GF-D8 (cell line): ENCODE measurements at places on chromosomes 7 and 10.

- no peak for DNase-seq
Observed at GRCh38 chr7:101362334-101363195, at the start of gene COL26A1. Gene COL26A1, plus strand, starts transcription at chr7:101362875. Its CDS starts 158 bp downstream, at chr7:101363033.

DNA sequence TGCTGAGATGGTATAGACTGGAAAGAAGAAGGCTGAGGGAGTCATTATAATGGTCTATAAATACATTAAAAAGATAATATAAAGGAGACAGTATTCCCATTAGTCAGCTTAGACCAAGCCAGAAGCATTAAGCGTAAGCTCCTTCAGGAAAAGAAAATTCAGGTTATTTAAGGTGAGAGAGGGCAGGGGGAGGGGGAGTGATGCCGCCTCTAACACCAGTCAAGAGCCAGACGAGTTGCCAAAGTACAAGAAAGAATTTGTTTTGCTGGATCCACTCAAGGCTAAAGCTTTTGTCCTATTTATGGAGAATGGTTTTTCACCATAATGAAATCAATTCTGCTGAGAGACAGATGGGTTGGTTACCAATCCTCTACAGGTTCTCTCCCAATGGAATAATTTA lies 99.3 kb downstream of the CFAP58 start:
- DNase-seq = no peak

DNA sequence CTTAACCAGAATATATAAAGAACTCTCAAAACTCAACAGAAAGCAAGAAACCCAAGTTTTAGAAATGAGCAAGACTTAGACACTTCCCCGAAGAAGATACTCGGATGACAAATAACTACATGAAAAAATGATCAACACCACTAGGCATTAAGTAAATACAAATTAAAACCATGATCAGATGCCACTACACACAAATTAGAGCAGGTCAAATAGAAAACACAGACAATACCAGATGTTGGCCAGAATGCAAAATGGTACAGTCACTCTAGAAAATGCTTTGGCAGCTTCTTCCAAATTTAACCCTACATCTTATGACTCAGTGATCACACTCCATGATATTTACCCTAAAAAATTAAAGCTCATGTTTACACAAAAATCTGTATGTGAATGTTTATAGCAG lies 18.4 kb downstream of the TMEM176A start:
- DNase-seq = no peak

GRCh38 chr10:26839966-26840627 lies 20.7 kb downstream of the ABI1 start:
- no peak for DNase-seq

GRCh38 chr7:85719981-85720953 lies 533.4 kb upstream of the SEMA3D start:
- peak; percentile 55 for DNase-seq

DNA sequence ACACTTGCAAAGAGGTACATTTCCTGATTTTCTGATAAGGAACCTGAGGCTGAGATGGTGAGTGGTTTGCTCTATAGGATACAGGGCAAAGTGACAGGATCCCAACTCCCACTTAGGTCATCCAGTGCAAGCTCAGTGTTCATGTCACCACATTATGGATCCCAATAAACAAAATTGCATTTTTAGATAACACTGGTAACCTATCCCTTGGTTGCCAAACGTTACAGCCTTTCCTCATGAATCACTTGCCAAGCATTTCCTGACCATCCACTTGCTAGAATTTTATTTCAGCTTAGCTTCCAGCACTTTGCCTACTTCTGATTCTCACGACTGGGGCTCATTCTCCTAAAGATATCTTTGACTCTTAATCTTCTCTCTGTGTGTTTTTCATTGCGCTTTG lies 131.4 kb upstream of the ODAD2 start:
- DNase-seq = no peak

- no peak for DNase-seq
Observed at GRCh38 chr10:90798482-90798881, 59.4 kb downstream of the HTR7 start.

- DNase-seq = no peak
Observed at GRCh38 chr10:125123476-125124114, 36.8 kb downstream of the CTBP2 start.

DNA sequence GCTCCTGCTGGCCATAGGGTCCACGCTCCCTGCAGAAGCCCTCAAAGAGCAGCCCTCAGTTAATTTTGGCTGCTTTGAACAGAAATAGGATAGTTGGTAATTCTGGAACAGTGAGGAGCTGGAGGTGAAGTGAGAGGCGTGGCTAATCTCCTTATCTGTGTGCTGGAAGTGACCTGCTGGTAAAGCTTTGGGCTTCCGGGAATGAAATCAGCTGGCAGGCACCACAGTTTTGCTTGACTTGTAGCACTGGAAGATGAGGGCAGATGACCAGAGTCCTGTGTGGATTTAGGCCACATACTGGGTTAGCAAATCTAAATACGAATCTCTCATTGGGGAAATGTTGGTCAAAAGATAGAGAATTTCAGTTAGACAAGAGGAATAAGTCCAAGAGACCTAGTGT lies 10.2 kb downstream of the ATP6V0E2 start:
- DNase-seq = no peak

GRCh38 chr10:103466734-103467133 lies 8.0 kb upstream of the CALHM1 start:
- DNase-seq = no peak
